Stimulated activated naive B cell treated with anti-CD40 and anti-IgM and Interleukin-4, amounts not matched to agents 10 μg/mL and 1 μg/mL and 100 μg/mL, for 72 hours (primary cell): ENCODE measurements at places on chromosomes 2 and 18.

- DNase-seq, result no peak
Measured at GRCh38 chr18:51941999-51942398, 398.0 kb upstream of the DCC start.

DNA sequence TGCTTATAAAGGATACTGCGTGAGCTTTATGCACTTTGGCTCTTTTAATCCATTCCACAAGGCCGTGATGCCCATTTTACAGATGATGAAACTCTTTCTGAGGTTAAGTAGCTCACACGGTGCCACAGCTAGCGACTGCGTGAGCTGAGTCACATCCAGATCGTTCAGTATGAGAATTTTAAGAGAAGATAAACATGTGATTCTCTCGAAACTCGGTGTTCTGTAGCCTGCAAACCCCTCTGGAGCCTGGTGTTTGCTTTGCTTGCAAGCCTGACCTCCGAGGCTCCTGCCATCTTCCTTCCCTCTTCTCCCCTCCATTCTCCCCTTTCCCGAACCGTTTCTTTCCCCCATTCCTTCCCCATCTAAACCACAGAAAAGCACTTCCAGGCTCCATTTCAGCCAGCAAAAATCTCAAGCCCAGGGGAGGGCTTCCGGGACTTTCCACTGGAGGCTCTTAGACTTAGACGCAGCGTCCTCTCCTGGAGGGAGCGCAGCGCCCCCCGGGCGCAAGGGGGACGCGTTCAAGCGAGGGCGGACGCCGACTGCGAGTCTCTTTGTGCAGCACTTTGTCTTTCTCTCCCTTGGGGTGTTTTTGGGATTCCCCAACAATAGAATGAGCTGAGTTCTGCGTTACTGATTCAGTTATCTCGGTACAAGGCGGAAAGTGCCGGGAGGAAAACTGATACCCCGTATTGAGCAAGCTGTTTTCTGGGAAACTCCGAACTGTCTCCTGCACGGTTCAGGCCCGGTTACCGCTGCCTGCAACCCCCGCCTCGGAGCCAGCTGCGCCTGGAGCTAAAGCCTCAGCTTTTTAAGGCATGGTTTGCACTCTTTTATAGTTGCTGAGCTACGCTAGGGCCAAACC lies 38.0 kb downstream of the CYP1B1 start:
- DNase-seq, result peak; percentile 60

- no peak for DNase-seq
Measured at GRCh38 chr2:227846831-227847230, 24.6 kb upstream of the DAW1 start.

DNA sequence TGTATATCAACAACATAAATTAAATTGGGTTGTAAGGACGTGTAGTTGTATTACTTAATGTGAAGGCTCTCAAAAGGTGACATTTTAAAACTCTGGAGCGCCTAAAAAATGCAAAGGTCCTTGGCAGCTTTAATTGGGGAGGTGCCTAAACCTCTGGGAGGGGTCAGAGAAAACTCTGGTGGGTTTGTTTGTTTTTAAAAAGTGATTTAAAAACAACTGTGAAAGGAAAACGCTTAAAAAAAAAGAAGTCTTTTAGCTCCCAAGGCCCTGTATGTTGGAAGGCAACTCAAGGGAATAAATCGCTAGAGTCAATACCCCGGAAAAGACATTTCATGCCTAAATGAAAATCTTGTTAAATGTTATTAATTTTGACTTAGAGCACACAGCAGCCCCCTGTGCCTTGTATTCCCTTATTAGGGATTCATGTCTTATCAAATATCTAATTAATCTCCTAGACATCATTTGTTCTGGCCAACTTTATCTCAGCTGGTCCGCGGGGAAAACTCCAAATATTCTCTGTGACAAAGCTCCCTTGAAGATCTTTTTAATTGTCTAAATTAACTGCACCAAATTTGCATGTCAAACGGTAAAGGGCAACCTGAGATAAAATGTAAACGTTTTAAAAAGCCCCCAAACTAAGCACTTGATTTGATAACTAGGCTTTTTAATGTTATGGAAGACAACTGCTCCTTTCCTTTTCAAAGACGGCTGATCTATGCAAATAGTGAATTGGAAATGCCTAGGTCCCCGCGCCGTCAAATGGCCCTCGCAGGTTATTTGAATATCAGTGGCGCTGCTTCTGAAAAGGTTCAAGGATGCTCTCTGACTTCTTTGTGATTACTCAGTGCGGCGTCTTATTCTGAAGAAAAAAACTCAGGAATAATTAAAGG lies 4.2 kb downstream of the SP9 start:
- DNase-seq, result no peak

GRCh38 chr2:7007846-7008741 lies 90.9 kb downstream of the RNF144A start:
- DNase-seq, result peak; percentile 37

GRCh38 chr2:127593228-127594115 lies 52.5 kb upstream of the GPR17 start:
- DNase-seq, result no peak

- no peak for DNase-seq
Measured at GRCh38 chr18:12552879-12553242, 105.0 kb downstream of the SPIRE1 start.

GRCh38 chr2:43178602-43179542 lies 47.5 kb downstream of the ZFP36L2 start:
- no peak for DNase-seq

DNA sequence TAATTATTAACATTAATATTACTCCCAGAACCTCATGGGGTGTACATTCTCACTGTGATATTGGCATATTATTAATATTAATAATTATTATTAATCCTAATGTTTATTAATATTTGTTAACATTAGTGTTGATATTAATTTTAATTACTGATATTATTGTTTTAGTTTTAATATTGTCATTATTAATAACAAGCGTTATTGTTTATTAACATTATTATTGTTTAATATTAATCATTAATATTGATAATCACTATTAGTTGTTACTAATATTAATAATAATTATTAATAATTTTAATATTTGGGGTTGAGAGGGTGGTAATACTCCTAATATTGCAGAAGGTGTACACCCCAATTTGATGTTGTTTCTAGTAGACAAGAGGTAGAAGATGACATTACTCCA lies 193.1 kb upstream of the XIRP2 start:
- DNase-seq, result no peak

GRCh38 chr2:53247956-53248735 lies 519.5 kb upstream of the CHAC2 start:
- DNase-seq, result no peak

- DNase-seq, result no peak
Measured at GRCh38 chr18:5998166-5998881, 103.0 kb upstream of the TMEM200C start.

DNA sequence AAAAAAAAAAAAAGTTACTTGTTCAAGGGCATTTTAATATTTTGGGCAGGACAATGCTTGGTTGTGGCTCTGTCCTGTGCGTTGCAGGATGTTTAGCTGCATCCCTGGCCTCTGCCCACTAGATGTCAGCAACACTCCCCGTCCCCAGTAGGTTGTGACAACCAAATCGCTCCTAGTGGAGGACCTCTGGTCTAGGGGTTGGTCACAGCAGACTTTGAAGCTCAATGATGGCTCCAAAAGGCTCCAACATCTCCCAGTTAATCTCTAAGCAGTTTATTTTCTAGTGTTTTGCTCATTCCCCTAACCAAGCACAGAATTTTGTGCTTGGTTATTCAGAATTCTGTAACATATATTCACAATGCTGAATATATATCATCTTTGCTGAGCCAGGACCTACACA lies 67.0 kb downstream of the CHRNA1 start:
- DNase-seq, result peak; percentile 56

DNA sequence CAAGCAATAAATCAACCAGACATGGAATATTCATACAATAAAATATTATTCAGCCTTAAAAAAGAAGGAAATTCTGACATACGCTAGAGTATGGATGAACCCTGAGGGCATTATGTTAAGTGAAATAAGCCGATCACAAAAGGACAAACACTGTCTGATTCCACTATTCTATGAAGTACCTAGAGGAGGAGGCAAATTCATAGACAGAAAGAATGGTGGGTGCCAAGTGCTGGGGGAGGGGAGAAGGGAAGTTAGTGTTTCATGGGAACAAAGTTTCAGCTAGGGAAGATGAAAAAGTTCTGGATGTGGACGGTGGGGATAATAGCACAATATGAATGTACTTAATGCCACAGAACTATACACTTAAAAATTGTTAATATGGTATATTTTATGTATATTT lies 19.8 kb downstream of the SMAD7 start:
- DNase-seq, result no peak

GRCh38 chr2:38661306-38661705 lies 4.6 kb upstream of the GALM start:
- DNase-seq, result no peak

DNA sequence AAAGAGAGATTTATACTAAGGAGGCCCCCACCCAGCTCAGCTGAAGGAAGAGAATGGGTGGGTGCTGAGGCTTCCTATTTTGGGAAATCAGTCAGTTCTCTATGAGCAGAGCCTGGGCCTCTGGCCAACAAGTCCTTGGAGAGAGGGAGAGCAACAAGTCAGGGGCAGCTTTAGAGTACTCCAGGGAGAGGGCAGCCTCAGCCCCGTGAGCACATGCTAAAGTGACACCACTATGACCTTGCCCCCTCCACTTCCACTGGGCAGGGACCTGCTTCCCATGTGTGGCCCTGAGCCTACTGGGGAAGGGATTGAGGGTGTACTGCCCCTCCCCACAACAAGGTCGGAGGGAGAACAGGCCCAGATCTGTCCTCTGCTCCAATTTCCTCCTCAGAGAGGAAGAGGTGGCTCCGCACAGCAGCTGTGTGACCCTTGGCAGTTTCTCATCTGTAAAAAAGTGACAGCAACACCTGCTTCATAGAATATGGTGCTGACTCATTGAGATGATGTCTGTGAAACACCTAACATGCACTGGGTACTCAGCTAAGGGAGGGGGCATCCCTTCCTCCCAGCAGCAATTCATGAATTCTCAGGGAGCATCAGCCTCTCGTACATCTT lies 72.9 kb downstream of the CLHC1 start:
- no peak for DNase-seq

- no peak for DNase-seq
Measured at GRCh38 chr2:184215745-184216144, 382.6 kb upstream of the ZNF804A start.

DNA sequence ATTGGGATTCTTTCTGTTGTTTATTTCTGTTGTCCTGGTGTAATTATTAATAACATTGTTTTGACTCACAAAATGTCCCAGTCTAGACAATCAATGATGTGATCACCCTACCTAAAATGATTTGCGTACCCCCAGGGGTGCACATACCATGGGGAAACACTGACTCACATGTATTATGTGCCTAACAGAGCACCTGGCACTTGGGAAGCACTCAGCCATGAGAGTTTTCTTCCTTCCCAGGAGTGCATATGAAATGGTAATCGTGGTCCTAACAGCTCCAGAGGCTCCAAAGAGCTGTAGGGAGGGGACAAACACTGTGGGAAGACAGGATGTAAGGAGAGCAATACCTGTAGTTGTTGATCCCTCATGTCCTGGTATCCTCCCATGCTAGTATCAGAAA lies 187.8 kb upstream of the ERBB4 start:
- DNase-seq, result no peak

- no peak for DNase-seq
Measured at GRCh38 chr2:25036221-25036559, 5.7 kb upstream of the EFR3B start.

- DNase-seq, result no peak
Measured at GRCh38 chr2:116160657-116161056, 1653.8 kb upstream of the DDX18 start.

DNA sequence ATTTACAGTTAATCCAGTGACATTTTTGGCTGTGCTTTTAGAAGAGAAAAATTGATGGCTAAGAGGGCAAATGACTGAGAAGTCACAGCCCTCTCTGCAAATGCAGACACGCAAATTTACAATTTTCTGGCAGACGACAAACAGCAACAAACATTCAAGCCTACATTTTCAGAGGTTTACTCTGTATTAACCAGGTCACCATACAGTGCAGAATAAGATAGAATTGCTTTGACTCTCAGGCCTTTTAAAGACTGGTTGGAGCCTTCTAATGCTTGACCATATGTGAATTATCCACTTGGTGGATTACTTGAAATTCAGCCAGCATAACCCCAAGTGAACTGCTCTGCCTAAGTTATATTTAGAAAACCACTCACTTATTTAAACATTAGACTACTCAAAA lies 280.9 kb upstream of the STON1 start:
- no peak for DNase-seq

DNA sequence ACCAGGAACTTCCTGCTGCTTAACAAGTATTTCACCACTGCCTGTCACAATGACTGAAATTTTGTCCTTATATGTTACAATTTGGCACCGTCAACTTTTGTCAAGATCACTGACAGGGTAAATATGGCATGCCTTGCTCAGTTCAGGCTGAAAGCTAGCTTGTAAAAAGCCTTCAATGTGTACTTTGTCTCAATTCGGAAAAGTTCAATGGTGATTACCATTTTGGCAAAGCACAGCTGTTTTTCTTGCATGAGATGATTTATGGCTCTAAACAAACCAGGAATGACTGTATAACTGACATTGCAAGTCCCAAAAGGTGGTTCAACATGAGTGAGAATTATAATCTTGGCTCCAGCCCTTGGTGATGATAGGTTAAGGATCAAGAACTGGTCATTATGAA lies 1255.2 kb downstream of the CNTNAP5 start:
- DNase-seq, result no peak

- no peak for DNase-seq
Measured at GRCh38 chr2:63522950-63523349, 65.3 kb downstream of the WDPCP start.

GRCh38 chr2:56565143-56565542 lies 381.4 kb downstream of the CCDC85A start:
- no peak for DNase-seq

DNA sequence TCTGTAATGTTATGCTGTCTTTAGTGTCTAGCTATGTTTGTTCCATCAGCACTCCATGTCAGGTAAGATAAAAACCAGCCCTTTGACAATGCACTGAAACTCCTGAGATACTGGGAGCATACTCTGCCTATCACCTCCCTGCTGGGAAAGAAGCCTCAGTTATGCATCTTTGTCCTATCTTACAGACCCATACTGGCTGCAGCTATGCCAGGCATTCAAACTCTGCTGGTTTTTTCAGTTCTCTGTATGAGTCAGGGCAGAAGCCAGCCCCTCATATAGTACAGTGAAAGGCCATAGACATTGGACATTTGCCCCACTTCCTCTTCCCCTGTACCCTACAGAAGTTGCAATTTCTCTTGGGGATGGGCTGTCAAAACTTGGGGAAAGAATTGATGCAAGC lies 181.1 kb upstream of the RGPD4 start:
- no peak for DNase-seq

DNA sequence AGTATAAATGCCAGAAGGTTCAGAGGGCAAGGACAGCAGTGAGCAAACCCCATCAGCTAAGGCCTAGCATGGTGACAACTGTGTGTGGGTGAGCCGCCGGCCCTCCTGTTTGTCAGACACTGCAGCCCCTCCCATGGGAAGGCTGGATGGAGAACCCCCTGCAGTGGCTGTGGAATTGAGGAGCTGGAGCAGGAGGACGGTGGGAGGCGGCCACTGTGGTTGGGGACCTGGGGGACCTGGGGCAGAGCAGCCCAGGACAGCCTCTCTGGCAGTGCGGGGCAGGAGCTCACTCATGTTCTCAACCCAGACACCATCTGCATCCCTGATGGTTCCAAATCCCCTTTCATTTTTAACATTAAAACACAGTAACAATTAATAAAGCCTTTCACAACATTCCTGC lies 68.8 kb downstream of the TSHZ1 start:
- no peak for DNase-seq

GRCh38 chr18:38747153-38747552 lies 1181.6 kb upstream of the CELF4 start:
- DNase-seq, result no peak
